ENCODE measurements at places on chromosomes 16 and 17.

- DNase-seq = no peak
Observed at GRCh38 chr17:66527335-66527734, 224.9 kb downstream of the PRKCA start.

GRCh38 chr17:57677858-57678257 is 67.2 kb downstream of the CCDC182 start:
- no peak for DNase-seq

DNA sequence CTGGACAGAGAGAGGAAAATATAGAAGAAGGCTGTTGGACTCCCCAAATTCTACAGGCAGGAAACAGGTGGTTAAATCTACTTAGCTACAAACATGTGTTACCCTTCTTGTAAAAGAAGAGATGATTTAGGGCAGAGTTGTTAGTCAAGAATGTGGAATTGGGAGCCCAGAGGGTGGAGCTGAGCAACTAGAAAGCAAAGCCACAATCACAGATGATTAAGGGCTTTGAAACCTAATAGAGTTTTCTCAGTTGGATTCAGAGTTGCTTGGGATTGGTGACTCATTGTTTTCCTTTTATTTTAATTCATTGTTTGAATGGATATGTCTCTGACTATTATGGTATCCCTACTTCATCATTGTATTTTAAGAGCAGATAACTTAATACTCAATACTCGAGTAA is 6.2 kb downstream of the ACSM5 start:
- no peak for DNase-seq

DNA sequence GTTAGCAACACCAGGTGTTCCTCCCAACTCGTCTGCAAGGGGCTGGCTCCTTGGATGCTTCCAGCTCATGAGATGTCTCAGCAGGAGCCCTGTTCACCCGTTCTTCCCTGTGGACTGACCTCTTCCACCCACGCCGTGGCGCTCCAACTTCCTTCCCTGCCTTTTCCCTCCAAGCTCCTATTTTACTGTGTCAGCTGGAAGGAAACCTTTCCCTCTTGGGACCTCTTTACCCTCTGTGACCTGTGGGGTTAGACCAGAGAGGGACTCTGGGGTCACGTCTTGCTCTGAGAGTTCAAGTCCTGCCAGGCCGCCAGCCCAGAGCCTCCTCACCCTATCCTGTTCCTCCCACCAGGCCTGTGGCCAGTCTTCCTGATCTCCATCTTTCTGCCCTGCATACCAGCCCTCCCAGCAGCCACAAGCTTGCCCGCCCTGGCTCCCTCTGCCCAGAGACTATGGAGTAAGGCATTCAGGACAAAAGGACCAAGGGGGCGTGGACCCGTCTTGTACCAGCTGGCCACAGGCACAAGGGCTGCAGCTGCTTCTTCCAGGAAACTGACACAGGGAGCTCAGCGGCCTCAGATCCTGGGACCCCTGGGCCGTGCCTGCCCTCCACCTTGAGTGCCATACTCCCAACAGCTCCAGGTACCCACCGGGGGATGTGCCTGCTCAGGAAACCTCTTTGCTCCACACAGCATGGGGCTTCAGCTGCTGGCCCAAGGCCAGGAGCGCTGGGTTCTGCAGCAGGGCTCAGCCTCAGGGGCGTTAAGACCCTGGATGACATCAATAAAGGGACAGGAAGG is 3.0 kb downstream of the PAQR4 start:
- DNase-seq = no peak

- DNase-seq = no peak
Observed at GRCh38 chr16:61812251-61812650, 224.0 kb downstream of the CDH8 start.
